ENCODE measurements at places on chromosomes 1 and 21.

DNA sequence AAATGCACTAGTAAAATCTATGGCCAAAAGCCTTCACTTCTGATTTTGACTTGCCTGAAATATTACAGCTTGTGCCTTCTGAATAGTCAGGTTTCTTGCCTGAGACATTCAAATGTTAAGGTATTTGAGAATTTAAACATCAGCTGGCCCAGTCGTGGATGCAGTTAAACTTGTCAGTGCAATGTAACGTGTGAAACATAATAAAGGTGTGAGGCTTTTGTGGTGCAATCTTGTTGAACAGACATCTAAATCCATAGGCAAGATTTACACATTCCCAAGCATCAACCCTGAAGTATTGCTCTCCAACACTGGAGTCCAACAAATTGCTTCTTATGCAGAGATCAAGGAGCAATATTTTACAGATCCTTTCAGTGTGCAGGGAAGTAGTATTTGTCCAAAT, 4.4 kb downstream of the CCN1 start:
- DNase-seq = no peak

DNA sequence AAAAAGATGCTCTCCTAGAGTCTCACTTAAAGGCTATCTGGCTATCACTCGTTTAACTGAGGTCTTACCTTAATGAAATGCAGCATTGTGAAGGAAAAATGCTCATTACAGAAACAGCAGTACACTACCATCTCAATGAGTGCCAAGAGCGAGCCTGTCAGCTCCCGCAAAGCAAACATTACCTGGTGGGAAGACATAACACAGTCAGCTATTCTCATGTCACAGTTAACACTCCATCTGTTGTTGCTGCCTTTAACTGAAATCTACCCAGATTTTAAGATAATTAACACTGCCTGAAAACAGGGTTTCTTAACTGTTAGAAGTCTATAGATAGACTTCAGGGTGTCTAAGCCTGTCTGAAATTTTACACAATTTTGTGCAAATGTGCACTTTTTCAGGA, 39.1 kb downstream of the PCSK9 start:
- DNase-seq = no peak

GRCh38 chr1:116766616-116767469, 12.6 kb downstream of the CD2 start:
- no peak for DNase-seq

- DNase-seq = no peak
Observed at GRCh38 chr1:29211086-29212030, 19.4 kb downstream of the MECR start.

GRCh38 chr1:115426231-115426771, 88.3 kb upstream of the NGF start:
- DNase-seq = no peak

DNA sequence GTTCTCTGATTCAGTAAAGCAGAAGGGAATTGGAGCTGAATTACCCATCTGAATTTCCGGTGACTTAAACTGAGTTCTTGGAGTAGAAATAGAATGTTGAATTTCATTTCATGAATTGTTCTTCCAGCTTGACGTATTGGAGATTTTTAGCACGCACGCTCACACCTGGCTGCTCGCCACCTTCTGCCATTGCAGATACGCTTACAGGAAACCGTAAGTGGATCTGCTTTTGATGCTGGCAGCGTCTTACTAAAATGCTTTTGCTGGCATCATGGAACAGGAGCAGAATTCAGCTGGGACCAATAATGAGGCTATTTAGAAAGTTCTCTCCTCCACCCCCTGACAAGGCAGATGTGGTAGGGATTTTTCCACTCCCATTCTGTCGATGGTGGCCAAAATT, 17.7 kb upstream of the ELAVL4 start:
- no peak for DNase-seq

GRCh38 chr1:244647819-244648218, 5.1 kb upstream of the DESI2 start:
- no peak for DNase-seq

DNA sequence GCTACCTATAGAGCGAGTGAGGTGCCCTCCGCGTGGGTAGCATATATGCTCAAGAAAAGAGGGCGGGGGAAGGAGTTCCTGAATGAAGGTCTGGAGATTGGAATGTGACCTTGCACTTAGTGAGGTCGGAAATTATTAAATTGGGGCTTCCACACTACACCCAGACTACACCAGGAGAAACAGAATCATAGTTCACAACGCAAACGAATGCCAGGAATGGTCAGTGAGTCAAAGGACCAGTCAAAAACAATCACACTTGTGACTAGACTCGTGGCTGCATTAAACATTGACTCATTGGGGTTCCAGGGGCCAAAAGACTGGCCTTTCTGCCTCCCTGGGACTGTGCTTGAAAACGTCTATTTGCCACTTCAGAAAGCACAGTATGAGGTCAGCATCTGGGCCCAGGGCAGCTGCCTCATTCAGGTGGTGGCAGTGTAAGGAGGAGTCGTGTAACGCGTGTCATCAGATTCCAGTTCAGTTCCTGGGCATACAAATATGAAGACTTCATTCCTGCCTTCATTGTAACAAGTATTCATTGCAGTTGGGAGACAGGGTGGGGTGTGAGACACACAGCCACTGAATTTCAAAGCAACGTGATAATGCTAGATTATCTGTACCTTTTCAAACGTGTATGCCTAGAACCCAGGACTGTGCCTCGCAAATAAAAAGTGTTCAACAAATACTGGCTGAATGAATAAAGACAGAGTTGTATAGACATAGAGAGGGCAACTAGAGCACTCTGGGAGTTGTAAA, at the start of gene YOD1:
Gene YOD1 (minus strand): TSS at position 18 of the 753 bp plus-strand sequence. CDS start 178 bp downstream, outside the sequence.
- no peak for DNase-seq

- no peak for DNase-seq
Observed at GRCh38 chr1:224629965-224630364, 13.8 kb downstream of the CNIH3 start.

GRCh38 chr1:235892734-235893413, 26.2 kb upstream of the LYST start:
- no peak for DNase-seq

DNA sequence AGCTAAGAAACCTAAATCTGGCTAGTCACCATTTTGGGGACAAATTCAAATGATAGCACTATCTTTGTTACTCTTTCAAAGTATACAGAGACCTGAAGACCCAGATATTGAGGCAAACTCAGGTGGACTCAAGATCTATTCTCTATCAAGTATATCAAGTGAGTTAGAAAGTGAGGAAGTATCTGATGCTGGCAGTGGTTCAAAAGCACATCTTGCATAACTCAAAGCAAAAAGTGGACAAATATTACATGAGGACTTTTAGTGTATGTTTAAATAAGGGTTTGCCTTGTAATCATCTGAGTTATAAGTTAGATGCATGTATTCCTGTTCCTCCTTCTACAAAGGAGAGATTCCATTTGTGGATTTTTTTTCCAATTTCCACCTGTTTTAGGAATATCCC, 338.4 kb downstream of the DISC1 start:
- DNase-seq = no peak

- DNase-seq = no peak
Observed at GRCh38 chr1:3716351-3716750, 35.9 kb upstream of the CCDC27 start.

DNA sequence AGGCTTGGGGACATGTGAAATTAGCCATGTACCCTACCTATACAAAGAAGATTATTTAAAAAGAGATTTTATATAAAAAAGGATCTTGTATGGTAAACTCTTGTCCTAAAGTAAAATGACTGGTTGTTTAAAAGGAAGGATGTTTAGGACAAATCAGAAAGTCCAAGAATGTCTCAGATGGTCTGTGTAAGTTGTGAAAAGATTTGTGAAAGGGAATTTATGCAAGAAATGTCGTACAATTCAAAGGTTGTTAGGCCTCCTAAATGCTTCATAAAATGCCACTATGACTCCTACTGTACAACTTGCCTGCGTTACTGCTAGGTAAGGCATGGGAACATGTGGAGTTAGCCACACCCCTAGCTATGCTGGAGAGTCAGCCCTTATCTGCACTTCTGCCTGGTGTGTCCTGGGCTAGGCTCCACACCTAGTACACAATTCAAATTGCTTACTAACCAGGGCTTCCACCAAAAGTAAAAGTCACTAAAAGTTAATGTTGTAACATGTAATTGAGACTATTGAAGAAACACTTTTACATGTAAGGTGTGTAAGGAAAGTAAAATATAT, 19.7 kb downstream of the PRDX6 start:
- no peak for DNase-seq

DNA sequence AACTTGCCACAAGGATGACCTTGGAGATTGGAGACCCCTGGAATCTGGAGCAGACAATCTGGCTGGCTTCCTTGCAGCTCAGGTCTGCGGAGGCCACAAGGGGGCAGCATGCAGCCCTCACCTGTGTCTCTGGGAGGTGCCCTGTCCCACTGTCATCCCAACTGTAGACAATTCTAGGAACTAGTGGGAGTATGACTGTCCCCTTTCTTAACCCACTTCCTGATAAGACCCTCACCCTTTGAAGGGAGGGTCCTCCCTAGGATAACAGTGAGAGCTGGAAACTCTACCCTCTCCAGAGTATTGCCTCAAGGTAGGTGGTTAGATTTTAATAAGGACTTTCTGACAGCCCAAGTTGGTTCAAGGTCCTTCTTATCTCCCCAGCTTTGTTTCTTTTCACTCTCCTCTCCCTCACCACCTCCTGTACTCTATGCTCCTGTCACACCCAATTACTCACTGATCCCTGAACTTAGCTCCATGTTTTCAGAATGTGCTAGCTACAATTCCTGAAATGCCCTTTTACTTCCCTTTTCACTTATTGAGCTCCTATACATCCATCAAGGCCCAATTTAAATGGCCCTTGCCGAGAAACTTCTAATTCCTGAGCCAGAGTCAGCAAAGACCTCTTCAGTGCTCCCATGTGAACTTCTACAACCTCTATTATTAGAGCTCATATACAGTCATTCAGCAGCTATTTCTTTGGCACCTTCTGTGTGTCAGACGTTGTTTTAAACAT, 9.2 kb upstream of the KCNQ4 start:
- peak; percentile 28 for DNase-seq

- no peak for DNase-seq
Observed at GRCh38 chr21:34530261-34530660, 18.3 kb upstream of the KCNE1 start.

- no peak for DNase-seq
Observed at GRCh38 chr1:54569339-54569738, 21.3 kb downstream of the ACOT11 start.

DNA sequence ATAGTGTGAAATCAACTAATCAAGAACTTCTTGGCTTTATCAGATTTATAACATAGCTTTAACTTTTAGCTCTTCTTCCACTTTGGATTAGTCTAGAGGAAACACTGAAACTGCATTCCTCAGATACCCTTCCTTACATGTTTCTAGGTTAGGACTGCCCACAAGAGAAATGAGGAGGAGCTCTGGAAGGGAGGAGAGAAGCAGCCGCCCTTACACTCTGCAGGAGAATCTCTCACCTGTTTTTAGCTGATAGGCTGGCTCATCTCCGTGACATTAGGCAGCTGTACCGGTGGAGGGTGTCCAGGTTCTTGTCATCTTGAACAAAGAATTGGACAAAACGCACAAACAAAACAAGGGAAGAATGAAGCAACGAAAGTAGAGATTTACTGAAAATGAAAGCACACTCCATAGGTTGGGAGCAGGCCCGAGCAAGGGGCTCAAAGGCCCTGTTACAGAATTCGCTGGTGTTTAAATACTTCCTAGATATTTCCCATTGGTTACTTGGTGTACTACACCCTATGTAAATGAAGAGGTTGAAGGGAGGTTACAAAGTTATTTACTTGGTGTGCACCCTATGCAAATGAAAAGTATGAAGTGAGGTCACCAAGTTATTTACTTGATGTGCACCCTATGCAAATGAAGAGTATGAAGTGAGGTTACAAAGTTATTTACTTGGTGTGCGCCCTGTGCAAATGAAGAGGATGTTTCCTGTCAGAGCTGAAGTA, 524.9 kb upstream of the CHRM3 start:
- no peak for DNase-seq

GRCh38 chr1:13797397-13797796, 97.4 kb downstream of the PRDM2 start:
- DNase-seq = no peak

DNA sequence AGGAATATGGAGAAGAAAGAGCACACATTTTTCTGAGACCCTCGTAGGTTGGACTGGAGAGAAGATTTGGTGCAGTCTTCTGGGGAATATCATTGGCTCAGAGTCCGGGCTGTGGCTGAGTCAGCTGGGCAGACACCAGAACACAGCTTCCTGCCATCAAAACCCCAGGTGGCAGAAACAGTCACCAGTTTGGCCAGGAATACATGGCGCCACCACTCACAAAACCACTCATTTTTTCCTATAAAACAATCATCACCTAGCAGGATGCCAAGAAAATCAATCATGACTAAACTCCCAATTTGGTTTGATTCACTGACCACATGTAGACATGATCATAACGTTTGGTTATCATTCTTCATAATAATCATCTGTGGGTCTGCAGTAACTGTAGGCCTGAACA, 178.1 kb upstream of the PBX1 start:
- no peak for DNase-seq

DNA sequence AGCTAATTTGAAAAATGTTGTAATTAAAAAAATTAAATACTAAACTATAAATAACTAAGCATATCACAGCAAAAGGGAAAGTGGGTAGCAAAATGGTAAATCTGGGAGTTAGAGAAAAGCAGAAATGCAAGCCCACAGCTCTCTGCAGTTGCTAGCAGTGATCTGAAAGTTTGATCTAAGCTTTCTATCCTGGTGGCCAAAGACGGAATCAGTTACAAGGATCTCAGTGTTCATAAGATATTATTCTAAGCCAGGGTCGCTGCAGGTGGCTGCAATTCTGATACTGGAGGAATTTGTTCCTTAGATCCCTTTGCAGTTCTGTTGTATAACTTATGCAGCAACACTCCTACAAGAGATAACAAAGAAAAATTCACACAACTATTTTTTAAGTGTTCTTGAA, 363.7 kb downstream of the SETD4 start:
- DNase-seq = no peak

DNA sequence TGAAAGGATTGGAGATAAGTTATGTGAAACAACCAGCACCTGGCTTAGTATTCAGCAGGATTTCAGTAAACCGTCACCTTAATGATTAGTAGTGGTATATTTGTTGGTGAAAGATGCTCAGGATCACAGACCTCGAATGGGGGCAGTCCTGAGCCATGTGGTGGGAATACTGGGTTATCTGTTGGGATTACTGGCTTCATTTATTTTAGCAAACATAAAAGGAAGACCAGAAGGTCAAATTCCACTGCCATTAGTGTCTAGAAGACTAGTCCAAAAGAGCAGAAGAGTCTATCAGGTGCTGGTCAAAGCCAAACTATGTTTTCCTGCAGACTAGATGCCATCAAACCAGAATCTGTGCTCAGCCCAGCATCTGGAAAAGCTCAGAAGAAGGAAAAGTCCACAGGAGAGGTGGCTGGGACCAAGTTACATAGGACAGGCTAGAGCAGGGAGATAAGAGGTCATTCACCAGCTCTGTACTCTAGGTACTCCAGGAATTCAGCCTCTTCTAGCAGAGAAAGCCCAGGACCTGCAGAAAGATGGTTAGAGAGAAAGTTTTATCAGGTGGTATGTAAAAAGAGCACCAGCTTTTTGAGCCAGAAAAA, 343.4 kb downstream of the PLPP3 start:
- DNase-seq = no peak

- DNase-seq = peak; percentile 53
Observed at GRCh38 chr1:180252638-180253536, 22.8 kb downstream of the LHX4 start.

GRCh38 chr1:12148160-12148957, 18.4 kb upstream of the TNFRSF1B start:
- DNase-seq = no peak

Measured in stimulated activated CD8-positive, alpha-beta memory T cell treated with anti-CD3 and anti-CD28 coated beads, Interleukin-15, amount 100 ng/mL, for 48 hours (primary cell).